Aorta (tissue), 5 donors: ENCODE measurements at places on chromosomes 4 and X.

DNA sequence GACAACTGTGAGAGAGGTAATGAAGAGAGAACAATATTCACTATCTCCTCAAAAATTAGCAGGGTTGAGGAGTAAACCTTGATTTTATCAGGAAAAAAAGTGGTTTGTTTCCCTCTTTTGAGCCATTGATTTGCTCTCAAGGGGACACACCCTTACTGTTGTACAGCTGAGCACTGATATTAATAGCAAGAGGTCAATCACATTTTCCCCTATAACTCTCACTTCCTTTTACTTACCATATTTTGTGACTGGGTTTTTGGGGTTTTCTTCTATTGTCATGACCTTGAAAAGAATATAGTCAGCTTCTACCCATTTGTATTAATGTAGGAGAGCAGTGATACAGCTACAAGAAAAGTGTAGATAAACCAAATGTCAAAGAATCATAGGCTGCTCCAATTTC lies 70.2 kb upstream of the LONRF3 start:
- H3K27ac ChIP-seq, result no peak overlapping the region
- no peaks in the 10 kb centered on the region for H3K27me3 ChIP-seq
- H3K4me1 ChIP-seq, result no peaks in the 10 kb centered on the region

DNA sequence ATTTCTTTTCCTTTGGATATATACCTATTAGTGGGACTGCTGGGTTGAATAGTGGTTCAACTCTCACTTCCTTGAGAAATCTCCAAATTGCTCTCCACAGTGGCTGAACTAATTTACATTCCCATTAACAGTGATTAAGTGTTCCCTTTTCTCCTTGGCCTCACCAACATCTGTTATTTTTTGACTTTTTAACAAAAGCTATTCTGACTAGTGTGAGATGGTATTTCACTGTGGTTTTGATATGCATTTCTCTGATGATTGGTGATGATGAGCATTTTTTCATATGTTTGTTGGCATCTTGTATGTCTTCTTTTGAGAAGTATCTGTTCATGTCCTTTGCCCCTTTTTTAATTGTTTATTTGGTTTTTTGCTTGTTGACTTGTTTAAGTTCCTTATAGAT lies 413.0 kb downstream of the MAPK10 start:
- DNase-seq, result no peak
- H3K27ac ChIP-seq, result no peak overlapping the region
- H3K27me3 ChIP-seq, result no peaks in the 10 kb centered on the region
- H3K36me3 ChIP-seq, result no peaks in the 10 kb centered on the region

GRCh38 chrX:85573801-85574200 lies 194.3 kb upstream of the POF1B start:
- H3K4me3 ChIP-seq, result no peak overlapping the region
- no peaks in the 10 kb centered on the region for H3K27me3 ChIP-seq
- H3K27ac ChIP-seq, result no peak overlapping the region
- no peaks in the 10 kb centered on the region for H3K4me1 ChIP-seq
- no peak for DNase-seq
- no peaks in the 10 kb centered on the region for H3K36me3 ChIP-seq

- H3K4me1 ChIP-seq, result peaks cover 3% of the 10 kb centered on the region
- no peak overlapping the region for H3K4me3 ChIP-seq
- H3K27ac ChIP-seq, result no peak overlapping the region
- H3K27me3 ChIP-seq, result no peaks in the 10 kb centered on the region
- DNase-seq, result no peak
These were observed 50.5 kb upstream of the AMELX start for GRCh38 chrX:11242704-11243103.

DNA sequence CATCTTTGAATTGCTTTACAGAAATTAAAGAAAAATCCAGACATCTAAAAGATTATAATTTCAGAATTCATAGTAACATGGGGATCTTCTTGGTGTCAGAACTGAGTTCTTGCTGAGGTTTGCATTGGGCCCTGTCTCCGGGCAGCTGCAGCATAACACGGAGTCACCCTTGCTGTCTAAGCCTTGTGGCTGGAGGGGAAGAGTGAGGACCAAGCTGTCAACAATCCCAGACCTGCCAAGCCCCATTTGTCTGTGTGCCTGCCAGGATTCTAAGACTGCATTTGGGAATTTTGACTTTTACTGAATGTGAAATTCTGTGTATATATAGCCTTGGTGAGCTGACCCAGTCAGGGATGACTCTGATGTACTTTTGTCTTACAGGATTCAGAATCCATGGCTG lies 25.2 kb upstream of the NAP1L5 start:
- no peak overlapping the region for H3K27ac ChIP-seq
- H3K27me3 ChIP-seq, result no peaks in the 10 kb centered on the region
- peaks cover 7% of the 10 kb centered on the region for H3K4me1 ChIP-seq
- DNase-seq, result no peak
- H3K4me3 ChIP-seq, result no peak overlapping the region
- peaks cover 10% of the 10 kb centered on the region for H3K36me3 ChIP-seq

DNA sequence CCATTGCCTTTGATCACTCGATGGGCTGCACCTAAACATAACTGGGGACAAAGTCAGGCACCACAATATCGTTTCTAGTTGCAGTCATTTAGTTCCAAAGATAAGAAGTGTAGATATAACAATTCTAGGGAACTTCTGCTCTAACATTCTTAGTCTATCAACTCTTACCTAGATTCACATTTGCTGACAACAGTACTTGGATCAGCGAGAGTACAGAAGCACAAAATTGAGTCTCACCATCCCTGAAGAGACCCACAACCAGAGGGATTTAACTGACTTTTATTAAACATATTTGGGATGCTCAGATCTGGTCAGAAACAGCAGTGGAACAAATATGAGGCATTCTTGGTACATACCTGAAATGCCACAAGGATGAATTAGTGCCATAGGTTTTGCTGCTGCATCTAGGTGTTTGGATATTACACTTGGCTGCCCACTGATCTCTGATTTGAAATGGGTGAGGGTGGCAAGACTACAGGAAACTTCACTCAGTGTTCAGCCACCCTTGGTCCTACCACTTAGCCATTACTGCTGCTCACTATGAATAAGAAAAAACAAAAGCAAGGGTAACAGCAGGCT lies 28.9 kb upstream of the HUWE1 start:
- H3K27ac ChIP-seq, result no peak overlapping the region
- no peaks in the 10 kb centered on the region for H3K27me3 ChIP-seq
- H3K36me3 ChIP-seq, result no peaks in the 10 kb centered on the region
- DNase-seq, result no peak

DNA sequence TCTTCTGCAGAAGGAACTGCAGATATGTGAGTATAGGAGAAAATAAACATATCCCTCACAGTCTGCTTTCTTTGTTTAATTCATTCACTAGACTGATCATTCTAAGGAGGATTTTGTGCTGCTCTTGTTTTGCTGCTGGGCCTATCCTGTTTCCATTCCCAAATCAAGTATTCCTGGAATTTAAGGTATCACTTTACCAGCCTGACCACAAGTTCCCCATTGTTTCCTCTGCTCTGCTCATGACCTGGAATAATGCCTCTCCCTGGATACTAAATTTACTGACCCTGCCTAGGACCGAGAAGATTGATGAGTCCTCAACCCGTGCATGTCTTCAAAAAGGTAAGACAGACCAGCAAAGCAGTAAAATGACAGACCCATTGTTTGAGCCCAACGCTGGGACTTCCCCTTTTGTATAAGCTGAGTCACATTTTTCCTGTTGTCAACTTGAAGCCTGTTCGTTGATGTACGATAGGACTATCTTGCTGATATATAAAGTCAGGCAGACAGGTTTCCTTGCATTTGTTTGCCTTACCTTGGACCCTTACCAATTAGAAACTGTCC lies 85.5 kb upstream of the TET2 start:
- H3K4me3 ChIP-seq, result no peak overlapping the region
- H3K4me1 ChIP-seq, result no peaks in the 10 kb centered on the region
- no peak for DNase-seq
